Stimulated activated CD8-positive, alpha-beta memory T cell treated with anti-CD3 and anti-CD28 coated beads, Interleukin-15, amount 100 ng/mL, for 48 hours (primary cell): ENCODE measurements at places on chromosomes 13 and 19.

- no peak for DNase-seq
Measured at GRCh38 chr13:89755729-89756492, 1591.6 kb upstream of the MIR17HG start.

GRCh38 chr19:30935146-30935545 is 414.1 kb downstream of the TSHZ3 start:
- DNase-seq = no peak

DNA sequence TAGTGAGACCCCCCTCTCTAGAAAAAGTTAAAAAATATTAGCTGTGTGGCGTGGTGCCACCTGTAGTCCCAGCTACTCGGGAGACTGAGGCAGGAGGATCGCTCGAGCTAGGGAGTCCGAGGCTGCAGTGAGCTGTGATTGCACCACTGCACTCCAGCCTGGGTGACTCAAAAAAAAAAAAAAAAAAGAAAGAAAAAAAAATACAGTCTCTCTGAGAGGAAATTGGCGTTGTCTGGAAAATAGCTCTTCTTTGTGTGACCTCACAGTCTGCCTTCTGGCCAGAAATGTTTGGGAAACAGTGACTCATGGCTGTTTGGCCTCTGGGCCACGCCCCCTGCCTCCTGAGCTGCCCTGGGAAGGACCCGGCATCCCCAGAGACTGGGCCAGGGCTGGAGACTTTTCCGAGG is 10.7 kb downstream of the MARCHF2 start:
- no peak for DNase-seq

GRCh38 chr19:58296104-58296503 is 9.1 kb upstream of the ERVK3-1 start:
- no peak for DNase-seq

GRCh38 chr19:48553676-48554384 is 1.9 kb downstream of the SULT2B1 start:
- no peak for DNase-seq

DNA sequence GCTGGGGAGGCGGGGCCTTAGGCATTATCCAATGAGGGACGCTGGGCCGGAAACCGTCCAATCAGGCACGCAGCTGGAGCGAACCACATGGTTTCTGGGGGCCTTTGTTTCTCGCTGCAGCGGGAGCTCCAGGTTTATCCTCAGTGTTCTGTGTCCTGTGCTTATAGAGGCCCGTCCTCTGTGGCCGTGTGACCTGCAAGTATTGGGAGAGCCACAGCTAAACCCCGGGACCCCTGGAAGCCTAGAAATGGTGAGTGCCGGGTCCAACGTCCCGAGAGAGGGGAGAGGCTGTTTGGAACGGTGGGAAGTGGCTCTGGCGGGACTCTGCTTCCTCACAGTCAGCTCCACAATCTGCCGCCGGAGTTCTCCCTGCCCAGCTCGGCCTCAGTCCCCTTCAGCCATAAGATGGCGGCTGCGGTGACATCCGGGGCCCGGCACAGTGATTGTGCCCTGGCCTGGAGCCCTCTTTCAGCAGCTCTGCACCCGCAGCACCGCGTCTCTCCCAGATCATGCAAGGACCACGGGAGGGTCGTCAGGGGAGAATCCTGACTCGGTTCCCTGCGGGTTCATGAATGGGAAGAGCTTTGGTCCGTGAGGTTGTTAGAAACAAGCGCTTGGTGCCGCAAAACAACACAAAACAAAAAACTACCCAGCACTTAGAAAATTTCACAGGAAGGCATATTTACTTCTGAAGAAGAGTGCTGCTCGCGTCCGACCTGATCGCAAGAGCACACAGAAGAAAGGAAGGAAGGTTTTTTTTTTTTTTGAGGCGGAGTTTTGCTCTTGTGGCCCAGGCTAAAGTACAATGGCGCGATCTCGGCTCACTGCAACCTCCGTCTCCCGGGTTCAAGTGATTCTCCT is at the start of gene ZNF253:
Gene ZNF253 (plus strand): TSS at position 133 of the 861 bp plus-strand sequence. CDS start 115 bp downstream, at position 248.
- peak; percentile 92 for DNase-seq

- no peak for DNase-seq
Measured at GRCh38 chr13:29733147-29733611, 117.2 kb downstream of the UBL3 start.

GRCh38 chr19:8148410-8149260 is 757 bp downstream of the FBN3 start:
- DNase-seq = no peak

DNA sequence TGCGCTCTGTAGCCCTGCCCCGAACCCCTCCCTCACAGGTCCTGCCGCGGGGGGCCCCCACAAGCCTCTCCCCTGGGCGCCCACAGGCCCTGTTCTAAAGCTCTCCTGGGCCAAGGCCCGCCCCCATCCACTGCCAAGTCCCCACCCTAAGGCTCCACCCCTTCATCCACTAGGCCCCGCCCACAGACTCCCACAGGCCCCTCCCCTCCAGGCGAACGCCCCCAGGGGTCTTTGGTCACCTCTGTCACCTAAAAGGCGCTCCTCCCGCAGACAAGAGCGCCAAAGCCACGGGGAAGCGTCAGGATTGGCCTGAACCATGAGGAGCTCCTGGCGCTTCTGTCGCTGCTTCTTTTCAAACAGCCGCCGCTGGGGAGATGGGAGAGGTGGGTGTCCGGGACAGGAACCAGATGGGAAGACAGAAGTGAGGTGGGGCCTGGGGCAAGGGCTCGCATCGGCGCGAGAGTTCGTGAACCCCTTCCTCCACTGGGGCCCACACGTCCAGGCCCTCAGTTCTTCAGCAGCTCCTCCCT is 2.3 kb downstream of the TULP2 start:
- DNase-seq = peak; percentile 39

DNA sequence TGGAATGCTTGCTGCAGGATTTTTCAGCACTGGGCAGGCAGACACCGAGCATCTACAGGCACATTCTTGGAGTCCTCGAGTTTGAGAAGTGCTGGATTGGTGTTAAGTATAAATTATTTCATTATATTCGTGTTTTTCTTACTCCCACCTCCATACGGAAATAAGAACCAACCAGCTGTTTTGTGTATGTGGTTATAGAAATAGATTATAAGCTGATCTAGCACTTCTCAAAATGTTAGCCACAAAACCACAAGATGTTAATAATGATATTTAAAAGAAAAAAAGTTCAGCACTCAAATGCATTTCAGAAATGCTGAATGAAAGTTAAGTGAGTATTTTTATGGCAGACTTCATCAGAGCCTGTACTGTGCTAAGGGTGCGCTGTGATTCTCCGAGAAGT is 24.0 kb upstream of the TEX29 start:
- DNase-seq = no peak

- DNase-seq = no peak
Measured at GRCh38 chr13:36917311-36917710, 2.7 kb downstream of the SMAD9 start.

DNA sequence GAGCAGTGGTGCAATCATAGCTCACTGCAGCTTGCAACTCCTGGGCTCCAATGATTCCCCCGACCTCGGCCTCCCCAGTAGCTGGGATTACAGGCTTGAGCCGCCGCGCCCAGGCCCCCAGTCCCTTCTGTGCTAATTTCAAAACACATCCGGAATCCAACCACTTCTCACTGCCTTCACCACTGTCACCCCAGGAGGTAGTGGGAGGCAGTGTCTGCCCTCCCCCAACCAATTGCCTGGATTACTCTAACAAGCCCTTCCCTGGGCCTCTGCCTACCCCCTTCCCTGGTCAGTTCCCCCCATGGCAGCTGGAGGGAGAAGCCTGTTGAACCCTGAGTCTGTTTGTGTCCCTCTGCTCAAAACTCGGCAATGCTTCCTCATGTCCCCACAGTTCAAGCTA is 2.3 kb downstream of the PRAM1 start:
- DNase-seq = no peak

- no peak for DNase-seq
Measured at GRCh38 chr13:74040200-74040599, 94.0 kb downstream of the KLF12 start.

GRCh38 chr13:111241862-111242261 is 78.6 kb upstream of the TEX29 start:
- DNase-seq = no peak

DNA sequence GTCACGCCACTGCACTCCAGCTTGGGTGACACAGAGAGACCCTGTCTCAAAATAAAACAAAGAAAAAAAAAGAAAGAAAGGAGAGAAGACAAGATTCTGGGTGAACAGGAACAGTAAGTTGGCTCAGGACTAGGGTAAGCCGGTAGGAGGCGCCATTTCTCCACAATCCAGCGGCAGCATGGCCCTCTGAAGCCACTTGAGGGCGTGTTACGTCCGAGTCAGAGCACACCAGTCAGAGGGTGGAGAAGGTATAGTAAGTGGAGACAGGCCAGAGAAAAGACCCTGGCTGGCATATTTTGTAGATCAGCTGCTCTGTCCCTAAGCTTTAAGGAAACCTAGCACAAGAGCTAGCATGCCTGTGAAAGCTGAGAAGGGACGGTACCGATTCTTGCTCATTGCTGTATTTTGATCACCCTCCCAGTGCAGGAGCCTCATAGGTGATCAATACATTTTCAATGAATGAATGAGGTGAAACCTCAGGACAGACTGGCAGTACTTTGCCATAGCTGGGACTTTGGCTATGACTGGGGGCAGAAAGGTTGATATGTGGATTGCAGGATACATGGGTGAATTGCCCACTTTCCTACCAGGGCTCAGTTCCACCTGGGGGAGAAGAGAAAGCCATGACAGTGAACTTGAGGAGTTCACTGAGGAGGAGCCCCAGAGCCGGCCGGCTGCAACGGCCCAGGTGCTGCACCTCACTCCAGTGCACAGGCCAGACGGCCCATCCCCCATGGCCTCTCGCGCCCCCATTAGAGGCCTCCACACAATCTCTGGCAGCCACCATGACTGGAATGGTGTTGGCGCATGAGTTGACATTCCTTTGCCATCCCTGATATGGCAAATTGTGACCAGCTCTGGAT is 23.5 kb downstream of the POU2F2 start:
- DNase-seq = peak; percentile 67

DNA sequence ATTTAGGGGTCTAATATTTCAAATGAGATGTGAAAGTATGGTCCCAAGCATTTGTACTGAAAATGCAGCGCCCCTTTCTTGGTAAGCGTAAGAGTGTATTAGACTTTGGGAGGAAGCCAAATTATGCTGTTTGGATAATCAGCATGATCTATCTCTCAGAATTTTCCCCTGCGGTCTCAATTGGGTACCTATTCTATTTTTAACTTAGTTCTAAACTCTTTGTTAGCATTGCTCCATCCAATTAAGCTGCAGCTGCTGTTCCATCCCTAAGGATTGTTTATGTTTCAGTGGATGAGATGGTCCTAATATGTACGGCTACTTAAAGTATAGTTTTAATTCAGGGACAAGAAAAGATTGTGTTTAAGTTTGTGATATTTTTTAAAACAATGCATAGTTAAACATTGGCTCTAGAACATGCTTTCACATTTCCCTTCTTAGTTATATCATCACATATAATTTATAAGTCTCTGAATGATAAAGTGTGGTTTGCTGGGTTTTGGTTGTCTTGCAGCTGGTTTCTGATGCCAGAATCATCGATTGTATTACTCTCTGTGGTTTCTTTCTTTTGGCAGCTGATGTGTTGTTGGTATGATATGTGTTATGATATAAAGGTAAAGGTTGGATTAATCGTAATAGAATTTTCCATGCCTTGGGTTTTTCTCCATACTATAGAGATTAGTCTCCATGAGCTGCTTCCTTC is 15.0 kb downstream of the POLR1D start:
- DNase-seq = no peak

DNA sequence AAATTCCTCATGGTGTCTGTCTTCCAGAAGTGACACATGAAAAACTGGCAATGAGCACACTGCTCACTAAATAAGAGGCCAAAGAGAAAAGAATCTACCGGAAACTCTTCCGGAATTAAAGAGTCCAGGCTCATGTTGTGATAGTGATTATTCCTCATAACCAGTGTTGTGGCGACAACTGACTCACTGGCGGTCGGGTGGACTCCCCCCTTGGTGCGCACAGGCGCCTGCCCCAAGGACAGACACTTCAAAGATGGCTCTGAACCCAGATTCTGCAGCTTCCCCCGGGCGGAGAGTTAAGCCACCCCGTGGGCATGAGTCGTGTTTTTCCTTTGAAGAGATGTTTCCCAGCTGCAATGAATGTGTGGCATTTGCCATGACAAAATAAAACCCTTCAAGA is 10.3 kb downstream of the IL17D start:
- DNase-seq = no peak

GRCh38 chr13:105445796-105446195 is 1089.7 kb downstream of the EFNB2 start:
- no peak for DNase-seq

DNA sequence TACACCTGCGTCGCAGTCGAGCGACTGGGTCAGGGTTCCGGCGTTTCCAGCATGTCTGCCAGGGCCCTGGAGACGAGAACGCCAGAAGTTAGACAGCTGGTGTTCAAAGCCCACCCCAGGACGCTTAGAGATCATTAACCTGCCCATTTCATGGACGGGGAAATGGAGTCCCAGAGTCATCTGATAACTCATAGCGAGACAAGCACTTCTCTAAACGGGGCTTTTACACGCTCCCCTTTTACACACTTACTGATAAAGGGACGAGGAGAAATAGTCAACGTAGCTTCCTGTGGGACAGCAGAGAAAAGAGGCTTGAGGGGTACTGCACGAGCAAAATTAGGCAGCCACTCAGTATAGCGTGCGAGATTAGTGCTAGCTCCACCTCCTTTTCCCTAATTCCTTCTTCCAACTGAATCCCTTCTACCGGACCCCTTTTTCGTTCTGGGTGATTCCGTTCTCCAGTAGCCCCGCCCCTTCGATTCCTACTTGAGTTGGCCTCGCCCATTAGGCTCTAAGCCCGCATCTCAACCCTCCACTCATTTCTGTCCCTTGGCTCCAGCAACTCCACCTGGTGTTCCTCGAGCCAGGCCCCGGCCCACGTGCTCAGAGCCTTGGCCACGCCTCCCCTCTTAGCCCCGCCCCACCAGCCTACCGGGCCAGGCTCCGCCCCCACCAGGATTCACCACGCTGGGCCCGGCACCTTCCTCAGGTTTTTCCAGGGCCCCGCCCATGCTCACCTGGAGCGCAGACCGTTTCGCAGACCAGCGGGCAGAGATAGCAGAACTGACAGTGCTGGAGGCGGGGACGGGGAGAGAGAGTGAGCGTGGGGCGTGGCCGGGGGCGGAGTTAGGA is 3.7 kb downstream of the HRC start:
- no peak for DNase-seq

- DNase-seq = no peak
Measured at GRCh38 chr19:18090545-18091216, 3.9 kb upstream of the IL12RB1 start.

- DNase-seq = no peak
Measured at GRCh38 chr13:87398047-87398446, 273.1 kb upstream of the SLITRK5 start.

GRCh38 chr13:81080911-81081454 is 740.1 kb upstream of the SPRY2 start:
- DNase-seq = no peak

DNA sequence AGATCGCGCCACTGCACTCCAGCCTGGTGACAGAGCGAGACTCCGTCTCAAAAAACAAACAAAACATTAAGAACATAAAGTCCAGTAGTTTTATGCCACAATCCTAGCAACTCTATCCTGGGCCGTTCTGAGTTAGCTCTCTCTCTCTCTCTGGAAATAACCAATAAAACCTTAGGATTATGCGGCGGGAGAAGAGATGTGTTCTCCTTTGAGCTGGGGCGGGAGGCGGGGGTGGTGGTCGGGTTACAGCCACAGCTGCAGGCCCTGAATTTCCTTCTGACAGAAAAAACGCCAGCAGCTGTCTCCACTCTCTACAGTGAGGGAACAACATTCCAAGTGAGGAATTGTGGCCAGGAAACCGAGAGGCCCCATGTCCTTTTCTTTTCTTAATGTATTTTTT is 9.1 kb upstream of the PNMA8A start:
- DNase-seq = no peak

GRCh38 chr13:32261567-32261966 is 53.6 kb downstream of the ZAR1L start:
- no peak for DNase-seq

GRCh38 chr13:46211483-46212351 is at the start of gene LRRC63:
LRRC63 (plus strand) TSS chr13:46211928; CDS start chr13:46213035, 1,107 bp downstream.
- DNase-seq = peak; percentile 81

- DNase-seq = no peak
Measured at GRCh38 chr13:111210544-111211469, 95.7 kb downstream of the ARHGEF7 start.
